ENCODE measurements at places on chromosomes 11 and 22.

- no peak for DNase-seq
These were observed 7.1 kb downstream of the YWHAH start for GRCh38 chr22:31951194-31952093.

DNA sequence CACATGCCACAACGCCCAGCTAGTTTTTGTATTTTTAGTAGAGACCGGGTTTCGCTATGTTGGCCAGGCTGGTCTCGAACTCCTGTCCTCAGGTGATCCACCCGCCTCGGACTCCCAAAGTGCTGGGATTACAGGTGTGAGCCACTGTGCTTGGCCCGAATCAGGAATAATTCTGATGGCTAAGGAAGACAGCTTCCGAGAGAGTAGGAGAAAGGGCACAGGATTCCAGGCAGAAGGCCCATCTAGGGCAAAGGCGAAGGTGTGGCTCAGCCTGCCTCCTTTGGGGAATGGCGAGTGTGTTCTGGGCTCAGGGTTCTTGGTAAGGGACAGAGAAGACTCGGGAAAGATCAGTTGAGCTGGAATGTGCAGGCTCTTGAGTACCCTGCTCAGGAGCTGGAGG lies 1.6 kb upstream of the SYCE3 start:
- DNase-seq = no peak

GRCh38 chr11:75461151-75461550 lies 28.1 kb upstream of the KLHL35 start:
- no peak for DNase-seq

DNA sequence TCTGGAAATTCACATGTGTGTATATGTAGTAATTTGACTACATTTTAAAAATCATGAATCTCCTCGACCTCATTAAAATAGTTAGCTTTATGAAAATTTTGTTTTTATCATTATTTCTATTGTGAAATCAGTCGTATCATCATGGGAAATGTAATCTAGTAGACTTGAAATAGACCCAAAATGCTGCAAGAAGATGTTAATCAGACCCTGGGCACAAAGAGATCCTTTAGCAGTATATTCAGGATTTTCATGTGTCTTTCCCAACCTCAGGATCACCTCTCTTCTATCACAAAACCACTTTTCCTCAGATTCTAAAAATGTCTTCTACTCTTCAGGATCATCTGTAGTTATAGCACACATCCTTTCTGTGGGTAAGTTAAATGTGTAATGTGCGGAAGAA lies 74.9 kb upstream of the ADSL start:
- no peak for DNase-seq

DNA sequence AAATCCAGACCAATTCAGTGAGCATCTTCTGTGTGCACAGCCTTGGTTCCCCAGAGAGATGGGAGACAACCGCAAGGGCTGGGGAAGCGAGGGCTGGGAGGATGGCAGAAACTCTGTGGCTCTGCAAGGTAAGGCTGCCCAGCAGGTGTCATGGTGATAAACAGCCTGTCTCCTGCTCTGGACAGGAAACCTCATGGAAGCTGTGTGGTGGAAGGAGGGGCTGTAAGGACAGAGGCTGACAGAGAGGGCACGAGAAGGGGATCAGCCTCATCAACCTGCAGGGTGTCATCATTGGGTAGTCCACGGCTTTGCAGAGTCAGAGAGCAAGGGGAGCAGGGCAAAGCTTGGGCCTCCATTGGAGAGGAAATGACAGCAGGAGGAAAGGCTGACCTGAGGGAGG lies 138.4 kb upstream of the CADM1 start:
- DNase-seq = no peak

- no peak for DNase-seq
These were observed 103.8 kb downstream of the MORC2 start for GRCh38 chr22:30864441-30865420.

- no peak for DNase-seq
These were observed 33.5 kb downstream of the ETS1 start for GRCh38 chr11:128553662-128554362.

- no peak for DNase-seq
These were observed 25.1 kb downstream of the CD6 start for GRCh38 chr11:60996381-60997138.

DNA sequence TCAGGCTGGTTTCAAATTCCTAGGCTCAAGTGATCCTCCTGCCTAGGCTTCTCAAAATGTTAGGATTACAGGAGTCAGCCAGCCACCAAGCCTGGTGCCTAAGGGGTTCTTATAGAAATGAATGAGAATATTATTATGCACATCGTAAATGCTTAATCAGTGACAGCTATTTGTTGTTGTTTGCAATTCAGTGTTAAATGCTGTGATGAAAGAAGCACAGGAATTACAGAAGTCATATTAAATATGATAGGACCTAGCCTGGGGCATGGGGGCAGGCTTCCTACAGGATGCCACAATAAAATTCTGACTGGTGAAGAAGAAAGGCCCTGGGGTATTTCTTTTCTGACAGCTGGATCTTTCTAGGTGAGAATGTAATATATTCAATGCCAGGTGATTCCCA lies 13.9 kb upstream of the PATZ1 start:
- no peak for DNase-seq

DNA sequence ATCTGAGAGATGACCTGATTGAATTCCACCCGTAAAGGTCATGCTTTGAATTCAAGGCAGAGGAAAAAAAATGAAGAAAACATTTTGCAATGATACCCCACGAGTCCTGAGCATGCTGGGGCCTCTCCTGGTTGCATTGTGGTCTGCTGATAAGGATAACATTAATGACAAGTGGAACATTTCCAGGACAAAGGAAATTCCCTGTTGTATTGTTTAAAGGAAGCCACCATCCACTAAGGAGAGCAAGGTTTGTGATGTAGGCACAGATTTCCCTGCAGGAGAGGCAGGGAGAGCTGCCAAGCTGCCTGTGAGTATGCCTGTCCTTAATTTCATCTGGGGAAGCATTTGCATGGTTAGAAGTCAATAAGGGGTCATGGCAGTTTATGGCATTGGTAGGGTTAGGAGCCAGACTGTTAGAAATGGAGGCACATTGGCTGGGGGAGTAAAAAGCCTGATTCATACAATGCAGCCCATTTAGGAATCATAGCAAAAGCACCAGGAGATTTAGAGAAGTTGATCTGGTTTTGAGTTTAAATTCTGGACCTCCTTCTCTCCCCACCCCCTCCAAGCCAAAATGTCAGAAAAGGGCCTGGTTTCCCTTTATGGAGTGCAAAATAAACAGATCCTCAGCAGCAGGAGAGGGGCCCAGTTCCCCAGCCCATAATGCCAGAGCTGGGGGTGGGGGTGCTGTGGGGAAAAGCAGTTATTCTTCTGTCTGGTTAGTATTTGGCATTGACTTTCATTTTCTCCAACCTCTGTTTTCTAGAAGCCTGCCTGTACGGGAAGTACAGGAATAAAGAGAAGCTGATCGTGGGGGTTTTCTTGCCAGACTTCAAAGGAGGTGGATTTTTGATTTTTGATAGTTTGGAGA lies 22.1 kb downstream of the FLI1 start:
- no peak for DNase-seq

DNA sequence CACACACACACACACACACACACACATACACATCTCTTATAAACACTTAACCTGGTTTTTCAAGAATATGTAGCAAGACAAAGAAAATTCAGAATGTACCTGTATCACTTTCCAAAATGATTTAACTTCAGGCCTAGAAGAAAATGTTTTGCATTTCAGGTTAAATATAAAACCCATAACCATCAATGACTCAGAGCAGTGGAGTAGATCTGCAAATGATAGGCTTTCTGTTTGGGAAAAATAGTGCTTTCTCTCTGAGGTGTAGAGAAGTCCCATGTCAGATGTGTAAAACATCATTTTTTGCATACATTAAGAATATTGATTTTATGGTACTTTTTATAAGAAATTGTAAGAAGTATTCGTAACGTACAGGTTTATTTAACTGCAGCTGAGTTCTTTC lies 116.9 kb downstream of the STK33 start:
- DNase-seq = no peak

- DNase-seq = no peak
These were observed 195.5 kb upstream of the CADM1 start for GRCh38 chr11:115699733-115700132.

Measured in NCI-H2107 (cell line).